ENCODE measurements at places on chromosomes 6 and 20.

DNA sequence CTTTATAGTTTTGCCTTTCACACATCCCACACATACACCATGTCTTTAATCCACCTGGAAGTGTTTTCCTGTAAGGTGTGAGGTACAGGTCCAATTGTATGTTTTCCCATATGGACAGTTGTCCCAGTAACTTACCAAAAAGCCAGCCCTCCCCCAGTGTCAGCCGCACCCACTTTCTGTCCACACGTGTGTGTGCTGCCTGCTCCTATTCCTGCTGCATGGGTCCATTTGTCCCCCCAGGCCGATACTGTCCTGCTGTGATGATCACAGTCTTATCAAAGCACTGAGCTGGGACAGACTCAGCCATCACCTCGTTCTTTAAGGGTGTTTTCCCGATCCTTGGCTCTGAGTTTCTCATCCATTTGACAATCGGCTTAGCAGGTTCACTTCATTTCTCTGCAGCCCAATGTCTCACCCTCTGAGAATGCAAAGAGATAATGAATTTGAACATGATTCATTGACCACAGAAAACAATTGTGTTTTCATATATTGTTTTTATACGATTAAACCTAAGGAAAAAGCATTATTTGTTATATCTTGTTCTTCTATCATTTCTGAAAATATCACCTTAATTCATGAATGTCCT lies 9.6 kb downstream of the VSX1 start:
- DNase-seq: no peak

DNA sequence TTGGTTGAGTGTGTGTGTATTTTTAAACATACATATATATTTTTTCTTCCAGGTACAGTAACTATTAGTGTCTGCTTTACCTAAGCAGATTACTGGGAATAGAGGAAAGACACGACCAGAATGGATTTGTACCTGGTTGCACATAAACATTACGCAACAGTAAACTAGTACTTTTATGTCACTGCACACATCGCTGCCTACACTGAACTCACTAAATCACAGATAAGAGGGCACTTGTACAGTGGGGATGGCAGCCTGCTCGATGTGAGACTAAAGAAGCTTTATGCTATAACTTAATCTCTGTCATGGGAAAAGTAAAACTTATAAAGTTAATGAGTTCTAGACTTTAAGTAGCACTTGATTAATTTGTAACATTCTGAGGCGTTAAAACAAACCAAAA lies 89.5 kb upstream of the SIM1 start:
- no peak for DNase-seq

DNA sequence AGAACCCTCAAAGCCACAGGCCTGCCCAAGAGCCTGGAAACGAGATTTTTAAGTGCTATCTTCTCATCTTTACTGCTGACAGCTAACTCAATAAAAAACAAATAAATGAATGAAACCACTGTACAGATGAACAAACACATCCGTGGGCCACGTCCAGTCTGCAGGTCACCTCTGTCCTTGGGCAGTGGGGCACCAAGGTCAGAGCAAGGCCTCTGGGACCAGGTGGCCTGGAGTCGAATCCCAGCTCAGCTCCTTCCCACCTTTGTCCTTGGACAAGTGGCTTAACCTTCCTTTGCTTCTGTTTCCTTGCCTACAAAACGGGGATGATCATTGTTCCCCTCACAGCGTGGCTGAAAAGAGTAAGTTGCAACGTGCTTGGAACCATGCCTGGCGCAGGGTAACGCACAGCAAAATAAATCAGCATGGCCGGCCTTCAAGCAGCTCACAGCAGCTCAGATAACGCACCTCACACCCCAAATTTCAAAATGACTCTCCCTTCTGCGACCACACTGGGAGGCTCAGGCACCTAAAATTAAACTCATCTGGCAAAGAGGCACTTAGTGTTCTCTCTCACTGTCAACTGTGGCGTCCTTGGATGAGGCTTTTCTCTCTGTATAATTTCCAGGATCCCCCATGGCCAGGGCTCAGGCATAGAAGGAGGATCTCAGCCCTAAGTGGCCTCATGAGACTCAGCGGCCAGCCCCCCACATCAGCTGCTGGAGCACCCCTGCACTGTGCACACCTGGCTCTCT lies 35.7 kb downstream of the RRBP1 start:
- DNase-seq: no peak

- DNase-seq: no peak
Measured at GRCh38 chr6:16470502-16471221, 232.3 kb downstream of the GMPR start.

All from inflammatory macrophage treated with lipopolysaccharide for 1 hour (primary cell).